CD4-positive, alpha-beta memory T cell (primary cell): ENCODE measurements at places on chromosomes 6 and 20. TPM values are rescaled to one million over a fixed set of nuclear protein-coding genes. Genes with fewer than 3 reads are reported as not detected.

Gene MPIG6B
- not detected for total RNA-seq

Gene SLC17A5
- 16.2 TPM for total RNA-seq

Gene LAMA2
- total RNA-seq = 0.44 TPM

Gene PSMA7
- 190 TPM for total RNA-seq

Gene RBM38
- 76.0 TPM for total RNA-seq

Gene MUCL3
- not detected for total RNA-seq

Gene OR2B6
- not detected for total RNA-seq

Gene PPIL6
- 0.39 TPM for total RNA-seq

Gene NFATC2
- total RNA-seq = 71.6 TPM

Gene TGM2
- 0.50 TPM for total RNA-seq

Gene SUMO4
- 10.0 TPM for total RNA-seq

Gene PLCB4
- total RNA-seq = not detected

Gene TDRD6
- 0.25 TPM for total RNA-seq

DNA sequence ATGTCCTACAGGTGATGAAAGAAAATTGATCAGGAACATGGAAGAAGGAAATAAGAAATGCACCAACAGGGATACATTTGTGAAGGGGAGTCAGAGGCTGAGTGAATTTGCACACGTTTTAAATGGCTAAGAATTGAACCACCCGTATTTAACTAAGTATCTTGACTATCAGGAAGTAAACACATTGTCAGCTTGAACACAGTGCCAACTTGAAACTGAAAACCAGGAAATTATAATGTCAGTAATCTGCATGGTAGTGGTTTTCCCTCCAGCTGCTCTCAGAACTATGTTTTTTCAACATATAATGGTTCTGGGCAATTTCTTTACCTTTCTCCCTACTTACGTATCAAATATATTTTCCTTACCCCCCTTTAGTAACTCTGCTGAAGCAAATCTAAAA is 366.5 kb upstream of the POU3F2 start:
- no peak for DNase-seq

DNA sequence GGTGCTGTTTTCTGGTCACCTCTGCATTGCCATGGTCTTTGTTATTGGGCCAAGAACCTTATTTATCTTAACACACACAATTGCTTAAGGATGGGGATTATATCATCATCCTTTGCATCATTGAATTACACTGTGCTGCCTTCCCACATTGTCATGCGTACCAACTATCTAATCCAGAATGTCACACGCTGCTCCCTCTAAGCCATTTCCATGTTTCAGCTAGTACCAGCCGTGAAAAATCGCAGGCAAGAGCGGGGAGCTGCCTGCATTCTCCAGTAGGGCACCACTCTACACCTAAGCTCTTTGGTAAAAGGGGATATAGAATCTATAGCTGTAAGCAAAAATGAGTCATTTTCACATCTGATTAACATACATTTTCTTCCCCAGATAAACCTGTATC is 277.0 kb downstream of the PRL start:
- DNase-seq = no peak

- DNase-seq = no peak
Observed at GRCh38 chr6:158121335-158121734, 46.7 kb downstream of the SERAC1 start.

GRCh38 chr6:32128751-32129296 is 778 bp upstream of the ATF6B start:
- no peak for DNase-seq

GRCh38 chr6:134878136-134878535 is 71.8 kb downstream of the ALDH8A1 start:
- no peak for DNase-seq

DNA sequence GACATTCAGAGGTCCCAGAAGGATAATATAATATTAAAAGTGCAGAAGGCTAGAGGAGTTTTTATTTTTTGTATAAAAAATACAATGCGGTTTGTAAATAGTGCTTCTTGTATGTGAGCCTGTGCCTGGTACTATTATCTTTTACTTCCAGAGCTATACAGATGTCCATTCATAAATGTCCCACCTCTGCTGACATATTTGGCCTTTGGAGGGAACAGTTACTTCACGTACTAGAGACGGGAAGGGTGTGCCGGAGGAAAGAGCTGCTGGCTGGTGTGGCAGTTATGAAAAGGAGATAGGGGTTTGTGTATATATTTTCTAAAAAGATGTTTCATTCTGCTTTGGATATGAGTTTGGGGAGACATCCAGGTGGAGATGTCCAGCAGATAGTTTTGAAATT is 8.8 kb downstream of the CD109 start:
- no peak for DNase-seq

DNA sequence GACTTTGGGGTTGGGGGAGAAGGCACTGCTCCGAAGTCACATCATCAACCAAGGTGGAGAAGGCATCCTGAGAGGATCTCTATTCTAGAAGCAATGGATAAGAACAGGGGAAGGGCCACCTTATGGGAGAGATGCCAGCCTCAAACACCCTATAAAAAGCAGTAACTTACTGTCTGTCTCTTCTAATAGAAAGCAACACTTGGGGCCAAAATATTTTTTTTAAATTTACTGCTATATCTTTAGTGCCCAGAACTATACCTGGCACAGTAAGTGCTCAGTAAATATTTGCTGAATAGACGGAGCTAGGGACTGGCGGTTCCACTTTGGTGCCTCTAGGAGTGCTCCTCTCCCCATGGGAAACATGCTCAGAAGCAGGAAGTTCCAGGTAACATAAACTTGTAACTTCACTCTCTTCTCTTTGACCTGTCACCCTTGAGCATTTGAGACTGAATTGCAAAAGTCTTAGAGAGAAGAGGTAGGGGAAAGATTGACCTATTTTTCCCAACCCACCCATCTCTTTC is 807 bp upstream of the OTOR start:
- no peak for DNase-seq

DNA sequence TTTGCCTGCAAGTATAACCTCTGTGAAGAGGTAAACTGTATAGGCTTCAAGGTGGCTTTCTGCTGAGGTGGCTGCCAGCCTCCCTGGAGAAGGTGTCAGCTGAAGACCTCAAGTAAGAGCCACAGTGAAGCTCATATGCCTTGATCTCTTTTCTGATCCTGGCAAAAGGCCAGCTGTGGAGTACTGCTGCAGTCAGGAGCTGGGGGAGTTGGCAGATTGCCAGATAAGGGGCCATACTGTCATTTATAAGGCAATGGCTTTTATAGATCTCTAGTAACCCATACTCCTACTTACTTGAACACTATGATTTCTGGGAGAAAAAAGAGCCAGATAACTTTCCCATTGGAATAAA is 8.8 kb upstream of the CEP85L start:
- peak; percentile 68 for DNase-seq

DNA sequence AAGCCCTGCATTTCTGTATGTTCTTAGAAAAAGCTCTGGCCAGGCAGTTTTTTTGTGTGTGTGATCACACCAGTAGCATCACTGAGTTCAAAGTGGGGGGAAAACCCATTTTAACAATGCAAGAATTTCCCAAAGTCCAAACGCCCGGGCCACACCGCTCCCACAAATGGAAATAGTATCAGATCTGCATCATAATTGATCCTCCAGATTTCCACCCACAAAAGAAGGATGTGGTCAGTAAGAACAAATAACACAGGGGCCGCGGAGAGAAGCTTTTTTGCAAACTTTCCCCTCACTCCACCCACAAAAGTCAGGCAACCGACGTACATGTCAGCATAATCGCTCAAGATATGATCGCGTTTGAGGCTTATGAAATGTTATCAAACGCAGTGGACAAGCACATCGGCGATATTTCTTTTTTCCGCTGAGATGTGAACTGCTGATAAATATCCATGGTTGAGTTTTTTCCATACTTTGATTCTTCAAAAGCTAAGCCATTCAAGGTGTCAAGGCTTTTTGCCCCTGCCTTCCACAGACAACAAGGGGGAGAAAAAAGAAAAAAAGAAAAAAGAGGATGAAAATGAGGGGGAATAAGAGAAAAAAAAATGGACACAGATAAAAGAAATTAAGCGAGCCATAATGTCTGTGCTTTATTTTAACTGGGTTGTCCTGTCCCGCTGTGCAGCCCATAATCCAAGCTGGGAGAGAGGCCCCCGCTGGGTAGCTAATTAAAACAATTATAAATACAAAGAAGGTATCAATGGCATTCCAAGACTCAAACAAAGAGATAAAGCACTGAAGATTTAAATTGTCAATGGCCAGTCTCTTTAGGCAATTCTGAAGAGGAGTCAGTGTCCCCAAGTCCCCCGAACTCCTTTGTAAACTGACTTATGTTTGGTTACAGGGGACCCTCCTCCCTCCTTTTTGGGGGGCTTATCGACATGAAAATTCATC is 143.5 kb downstream of the ZFP64 start:
- peak; percentile 25 for DNase-seq

DNA sequence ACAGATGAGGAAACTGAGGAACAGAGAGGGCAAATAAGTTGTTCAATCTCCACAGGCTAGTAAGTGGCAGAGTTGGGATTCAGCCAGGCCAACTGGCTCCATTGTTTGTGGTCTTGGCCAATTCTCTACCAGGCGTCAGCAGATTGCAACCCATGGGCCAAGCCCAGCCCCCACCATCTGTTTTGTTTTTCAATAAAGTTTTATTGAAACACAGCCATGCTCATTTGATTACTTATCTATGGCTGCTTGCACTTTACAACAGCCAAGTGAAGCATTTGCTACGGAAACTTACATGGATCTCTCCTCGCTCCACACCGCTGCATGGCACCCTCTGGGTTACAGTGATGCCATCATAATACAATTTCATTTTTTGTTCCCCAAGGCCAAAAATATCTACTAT is 90.8 kb downstream of the ZNF217 start:
- no peak for DNase-seq

DNA sequence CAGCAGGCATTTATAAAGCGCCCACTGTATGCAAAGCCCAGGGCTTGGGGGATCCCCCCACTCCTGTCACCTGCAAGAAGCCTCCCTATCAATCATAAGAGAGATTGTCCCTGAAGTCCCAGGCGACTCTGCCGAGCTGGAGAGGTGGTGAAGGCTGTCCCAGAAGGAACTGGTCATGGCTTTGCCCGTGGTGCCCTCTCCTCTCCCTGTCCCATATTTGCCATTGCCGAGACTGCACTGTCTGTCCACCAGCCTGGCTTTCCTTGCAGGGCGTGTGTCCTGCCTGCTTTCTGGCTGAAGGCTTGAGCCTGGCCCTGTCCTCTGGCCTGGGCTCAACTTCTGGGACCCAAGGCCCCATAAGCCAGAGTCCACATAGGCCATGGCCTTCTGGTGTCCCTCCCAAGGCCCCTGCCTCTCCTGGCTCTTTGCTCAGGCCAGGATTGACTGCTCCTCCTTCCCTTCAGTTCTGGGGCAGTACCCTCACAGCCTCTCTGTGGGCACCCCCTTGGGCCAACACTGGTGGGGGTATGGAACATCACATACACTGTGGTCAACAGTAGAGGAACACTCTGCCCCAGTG is 46.9 kb downstream of the CPXM1 start:
- no peak for DNase-seq

DNA sequence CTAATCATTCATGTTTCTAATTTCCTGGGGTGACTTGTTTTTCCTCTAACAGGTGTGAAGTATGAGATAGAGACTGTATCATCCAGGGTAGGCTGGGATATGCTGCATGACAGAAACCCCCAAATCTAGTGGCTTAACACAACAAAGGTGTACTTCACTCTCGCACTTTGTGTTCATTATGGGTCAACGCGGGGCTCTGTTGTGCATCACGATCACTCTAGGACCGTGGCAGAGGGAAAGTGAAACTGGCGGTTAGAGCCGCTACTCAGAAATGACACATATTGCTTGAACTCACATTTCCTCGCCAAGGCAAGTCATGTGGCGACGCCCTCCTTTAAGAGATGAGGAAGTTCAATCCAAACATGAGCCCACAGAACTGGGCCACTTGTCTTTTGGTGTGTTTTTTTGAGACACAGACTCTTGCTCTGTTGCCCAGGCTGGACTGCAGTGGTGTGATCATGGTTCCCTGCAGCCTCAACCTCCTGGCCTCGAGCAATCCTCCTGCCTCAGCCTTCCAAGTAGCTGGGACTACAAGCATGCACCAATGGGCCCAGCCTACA is 41.3 kb downstream of the PCNA start:
- peak; percentile 83 for DNase-seq

DNA sequence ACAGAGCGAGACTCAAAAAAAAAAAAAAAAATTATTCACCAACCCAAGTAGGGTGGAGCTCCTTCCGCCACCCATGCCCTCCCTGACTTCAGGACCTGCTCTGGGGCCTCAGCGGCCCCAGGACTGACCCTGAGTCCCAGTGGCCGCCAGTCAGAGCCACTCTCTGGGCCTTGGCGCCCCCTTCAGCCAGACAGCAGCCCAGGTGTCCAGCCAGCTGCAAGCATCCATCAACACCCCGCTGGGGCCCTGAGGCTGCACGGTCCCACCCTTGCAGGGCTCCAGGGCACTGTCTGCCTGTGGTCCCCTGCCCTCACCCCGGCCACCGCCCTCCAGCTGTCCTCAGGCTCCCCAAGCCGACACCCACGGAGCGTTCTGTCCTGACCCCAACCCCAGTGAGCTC is 11.4 kb upstream of the KCNQ2 start:
- DNase-seq = no peak

DNA sequence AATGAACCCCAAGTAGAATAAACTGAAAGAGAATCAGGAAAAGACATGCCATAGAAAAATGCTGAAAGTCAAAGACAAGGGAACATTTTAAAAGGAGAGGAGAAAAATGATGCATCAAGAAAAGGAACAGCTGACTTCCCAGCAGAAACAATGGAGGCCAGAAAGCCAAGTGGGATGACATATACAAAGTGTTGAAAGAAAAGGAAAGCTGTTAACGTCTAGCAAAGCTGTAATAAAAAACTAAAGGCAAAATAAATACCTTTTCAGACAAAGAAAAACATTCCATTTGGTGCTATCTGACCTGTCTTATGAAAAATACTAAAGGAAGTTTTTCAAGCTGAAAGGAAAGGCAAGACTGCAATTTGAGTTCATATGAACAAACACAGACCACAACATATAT is 34.1 kb upstream of the PDE10A start:
- no peak for DNase-seq

DNA sequence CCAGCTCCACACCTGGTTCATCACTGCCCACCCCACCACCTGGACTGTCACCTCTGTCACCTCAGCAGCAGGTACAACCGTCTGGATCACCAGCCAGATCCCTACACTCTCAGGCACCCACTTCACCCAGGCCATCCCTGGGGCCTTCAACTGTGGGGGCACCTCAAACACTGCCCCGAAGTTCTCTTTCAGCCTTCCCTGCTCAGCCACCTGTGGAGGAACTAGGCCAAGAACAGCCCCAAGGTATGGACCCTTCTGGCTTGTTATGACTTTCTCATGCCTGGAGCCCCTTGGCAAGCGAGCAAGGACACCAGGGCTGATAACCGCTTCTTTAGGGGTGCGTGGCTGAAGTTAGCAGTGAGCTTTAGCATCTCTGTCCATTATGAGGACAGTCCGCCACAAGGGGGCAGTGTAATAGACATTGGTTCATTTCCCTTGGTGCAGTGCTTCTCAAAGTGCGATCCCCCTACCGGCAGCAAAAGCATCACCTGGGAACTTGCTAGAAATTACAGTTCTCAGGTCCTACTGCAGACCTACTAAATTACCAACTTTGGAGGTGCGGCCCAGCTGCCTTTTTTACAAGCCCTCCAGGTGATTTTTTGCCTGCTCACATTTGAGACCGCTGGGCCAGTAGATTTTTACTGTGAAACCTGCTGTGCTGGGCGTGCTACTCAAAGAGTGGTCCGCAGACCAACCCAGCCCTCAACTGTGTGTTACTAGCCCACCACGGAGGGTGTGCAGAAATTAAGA is 32.5 kb downstream of the PNPLA1 start:
- DNase-seq = peak; percentile 87

GRCh38 chr20:24936526-24937407 is 12.3 kb upstream of the CST7 start:
- no peak for DNase-seq

- DNase-seq = peak; percentile 35
Observed at GRCh38 chr20:38727607-38728190, 3.4 kb downstream of the SLC32A1 start.

GRCh38 chr6:142906945-142907470 is 38.0 kb downstream of the HIVEP2 start:
- peak; percentile 51 for DNase-seq
